Tracheal epithelial cell (primary cell): ENCODE measurements at places on chromosomes 4 and X. TPM values are rescaled to one million over a fixed set of nuclear protein-coding genes. Genes with fewer than 3 reads are reported as not detected.

The SLITRK4 gene
- total RNA-seq = 5.3 TPM in 1 of 2 replicates, not detected in the other

The QRFPR gene
- total RNA-seq = 0.24 TPM in 1 of 2 replicates, not detected in the other

The PAGE5 gene
- total RNA-seq = not detected in 2 replicates

The TMPRSS11B gene
- total RNA-seq = under 0.01 and 0.21 TPM in 2 replicates

The TRAM1L1 gene
- total RNA-seq = 0.48 and 0.64 TPM in 2 replicates

The UPF3B gene
- 0.43 and 1.7 TPM in 2 replicates for total RNA-seq

The SORBS2 gene
- total RNA-seq = 1.5 and 3.1 TPM in 2 replicates

The ADH1C gene
- not detected in 2 replicates for total RNA-seq

The IL1RAPL2 gene
- total RNA-seq = under 0.01 TPM in 1 of 2 replicates, not detected in the other
